ENCODE measurements at places on chromosomes 4 and X. TPM values are rescaled to one million over a fixed set of nuclear protein-coding genes. Genes with fewer than 3 reads are reported as not detected.

Gene SAGE1
- total RNA-seq = not detected

Gene CWH43
- not detected for total RNA-seq

Gene FAAH2
- total RNA-seq = 0.20 TPM

Gene LETM1
- 53.1 TPM for total RNA-seq

Gene GYPA
- not detected for total RNA-seq

GRCh38 chr4:12488672-12489071 lies 995.5 kb downstream of the RAB28 start:
- H3K36me3 ChIP-seq = no peaks in the 10 kb centered on the region
- no peaks in the 10 kb centered on the region for H3K4me1 ChIP-seq
- no peak overlapping the region for H3K27ac ChIP-seq
- H3K27me3 ChIP-seq = no peaks in the 10 kb centered on the region

DNA sequence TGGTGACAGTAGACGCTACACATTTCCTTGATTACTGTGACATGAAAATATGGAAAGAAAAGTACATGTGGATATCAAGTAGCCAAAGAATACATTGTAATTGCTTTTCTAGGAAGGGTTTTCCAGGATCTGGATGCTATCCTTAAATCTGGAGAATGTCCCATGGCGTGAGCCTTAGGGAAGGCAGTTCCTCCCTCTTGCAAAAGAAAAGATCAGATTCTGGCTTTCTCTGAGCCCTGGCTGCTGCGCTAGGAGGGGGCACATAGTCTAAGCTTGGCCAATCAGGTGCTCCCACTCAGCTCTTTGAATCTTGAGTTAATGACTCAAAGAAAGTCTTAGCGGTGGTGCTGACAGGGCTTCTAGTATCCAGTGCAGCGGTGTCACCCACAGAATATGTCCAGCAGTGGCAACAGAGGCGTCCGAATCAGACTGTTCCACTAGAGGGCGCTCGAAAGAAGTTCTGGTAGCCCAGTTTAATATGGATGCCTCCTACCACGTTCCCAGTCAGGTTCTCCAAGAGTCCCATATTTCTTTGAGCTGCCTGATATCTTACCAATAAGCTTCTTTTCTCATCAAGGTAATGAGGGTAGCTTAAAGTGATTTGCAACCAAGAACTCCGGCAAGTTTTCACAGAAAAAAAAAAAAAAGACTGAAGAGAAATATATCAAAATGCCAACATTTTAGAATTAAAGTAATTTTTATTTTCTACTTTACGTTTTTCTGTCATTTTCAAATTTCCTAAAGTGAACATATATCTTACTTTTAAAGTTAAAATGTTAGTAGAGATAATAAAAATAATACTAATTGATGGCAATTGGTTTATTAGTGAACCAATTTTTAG lies 213.4 kb upstream of the S100G start:
- H3K27ac ChIP-seq = no peak overlapping the region
- H3K4me3 ChIP-seq = no peak overlapping the region
- DNase-seq = peak; percentile 34

DNA sequence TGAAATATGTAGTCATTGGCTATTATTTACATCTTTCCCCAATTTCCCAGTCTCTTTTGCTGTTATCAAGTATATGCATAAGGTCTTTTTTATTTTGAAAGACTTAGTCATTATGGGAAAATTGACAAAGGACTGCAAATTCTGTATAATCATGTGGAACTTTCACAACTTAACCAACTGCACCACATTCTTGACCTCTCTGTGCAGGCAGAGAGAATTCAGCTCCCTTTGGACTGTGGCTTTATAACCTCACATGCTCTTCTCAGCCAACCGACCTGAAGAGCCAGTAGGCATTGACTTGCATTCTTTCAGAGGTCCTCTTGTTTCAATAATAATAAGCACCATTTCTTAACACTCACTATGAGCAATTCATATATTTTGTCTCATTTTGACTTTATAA lies 66.9 kb downstream of the ANXA3 start:
- peaks cover 13% of the 10 kb centered on the region for H3K4me1 ChIP-seq
- no peaks in the 10 kb centered on the region for H3K36me3 ChIP-seq
- H3K27me3 ChIP-seq = no peaks in the 10 kb centered on the region
- no peak overlapping the region for H3K4me3 ChIP-seq
- no peak overlapping the region for H3K27ac ChIP-seq
- no peak for DNase-seq

Data from astrocyte (in vitro differentiated cells and primary cell).